ENCODE measurements at places on chromosomes 6 and 20.

GRCh38 chr6:43120944-43121913 lies 45.1 kb downstream of the PTK7 start:
- DNase-seq = no peak

- DNase-seq = no peak
Observed at GRCh38 chr6:44580901-44581300, 193.4 kb downstream of the CDC5L start.

GRCh38 chr6:33173535-33174180 lies 18.6 kb downstream of the COL11A2 start:
- no peak for DNase-seq

DNA sequence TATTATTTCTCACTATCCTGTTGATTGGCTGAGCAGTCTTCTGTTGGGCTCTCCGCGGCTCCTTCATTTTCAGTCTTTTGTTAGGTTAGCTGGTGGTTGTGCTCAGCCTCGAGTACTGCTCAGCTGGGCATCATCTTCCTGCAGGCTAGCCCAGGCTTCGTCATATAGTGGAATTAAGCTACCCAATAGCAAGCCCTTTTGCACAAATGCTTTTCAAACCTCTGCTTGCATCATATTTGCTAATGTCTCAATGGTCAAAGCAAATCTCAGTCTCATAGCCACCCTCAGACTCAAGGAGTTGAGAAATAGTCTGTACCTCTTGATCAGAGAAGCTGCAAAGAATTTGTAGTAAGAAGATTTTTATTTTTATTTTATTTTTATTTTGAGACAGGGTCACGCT lies 23.7 kb downstream of the STX11 start:
- no peak for DNase-seq

GRCh38 chr6:170490259-170490658 lies 62.8 kb downstream of the PSMB1 start:
- no peak for DNase-seq

DNA sequence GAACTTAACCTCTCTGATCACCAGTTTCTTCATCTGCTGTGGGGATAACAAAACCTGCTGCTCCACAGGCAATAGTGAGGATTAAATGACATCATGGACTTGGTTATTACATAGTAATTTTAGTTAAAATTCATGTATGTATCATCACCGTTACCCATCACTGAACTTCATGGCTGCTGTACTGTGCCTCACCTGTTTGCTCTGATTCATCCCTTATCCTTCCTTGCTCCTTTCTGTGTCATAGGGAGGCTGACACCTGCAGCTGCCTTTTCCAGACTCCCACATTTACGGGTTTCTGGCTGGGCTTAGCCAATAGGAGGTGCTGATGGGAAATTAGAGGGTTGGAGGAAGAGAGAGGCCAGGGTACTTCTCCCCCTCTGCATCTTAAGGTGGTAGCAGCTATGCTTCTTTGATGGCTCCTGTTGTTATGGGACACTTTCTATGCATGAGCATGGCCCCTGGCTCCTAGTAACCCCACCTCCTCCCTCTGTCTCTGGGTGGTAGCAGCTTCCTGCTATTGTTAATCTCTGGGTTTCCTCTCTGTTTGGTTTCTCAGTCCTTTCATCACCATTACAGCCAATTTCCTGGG lies 332.1 kb downstream of the DHX35 start:
- DNase-seq = no peak

GRCh38 chr20:45340236-45340847 lies 7.9 kb downstream of the SDC4 start:
- no peak for DNase-seq

GRCh38 chr6:47235421-47235820 lies 74.3 kb downstream of the TNFRSF21 start:
- no peak for DNase-seq

- DNase-seq = no peak
Observed at GRCh38 chr20:43911066-43911465, 3.6 kb upstream of the TOX2 start.

DNA sequence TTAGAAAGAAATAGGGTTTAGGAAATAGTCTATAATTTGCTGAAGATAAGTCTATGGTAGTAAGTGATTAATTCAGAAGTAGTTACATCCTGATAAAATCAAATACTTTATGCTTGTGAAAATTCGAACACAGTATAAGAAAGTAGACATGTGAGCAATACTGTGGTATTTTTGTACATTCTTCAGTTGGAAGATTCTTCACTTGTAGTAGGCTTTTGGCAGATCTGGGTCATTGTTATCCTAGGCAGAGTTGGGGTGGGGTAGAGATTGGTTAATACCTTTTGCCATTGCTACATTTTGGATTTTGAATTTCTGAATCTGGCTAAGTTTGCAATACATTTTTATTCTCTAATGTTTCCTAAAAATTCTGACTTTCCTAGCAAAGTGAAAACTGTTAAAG lies 197.5 kb downstream of the BCKDHB start:
- DNase-seq = no peak

DNA sequence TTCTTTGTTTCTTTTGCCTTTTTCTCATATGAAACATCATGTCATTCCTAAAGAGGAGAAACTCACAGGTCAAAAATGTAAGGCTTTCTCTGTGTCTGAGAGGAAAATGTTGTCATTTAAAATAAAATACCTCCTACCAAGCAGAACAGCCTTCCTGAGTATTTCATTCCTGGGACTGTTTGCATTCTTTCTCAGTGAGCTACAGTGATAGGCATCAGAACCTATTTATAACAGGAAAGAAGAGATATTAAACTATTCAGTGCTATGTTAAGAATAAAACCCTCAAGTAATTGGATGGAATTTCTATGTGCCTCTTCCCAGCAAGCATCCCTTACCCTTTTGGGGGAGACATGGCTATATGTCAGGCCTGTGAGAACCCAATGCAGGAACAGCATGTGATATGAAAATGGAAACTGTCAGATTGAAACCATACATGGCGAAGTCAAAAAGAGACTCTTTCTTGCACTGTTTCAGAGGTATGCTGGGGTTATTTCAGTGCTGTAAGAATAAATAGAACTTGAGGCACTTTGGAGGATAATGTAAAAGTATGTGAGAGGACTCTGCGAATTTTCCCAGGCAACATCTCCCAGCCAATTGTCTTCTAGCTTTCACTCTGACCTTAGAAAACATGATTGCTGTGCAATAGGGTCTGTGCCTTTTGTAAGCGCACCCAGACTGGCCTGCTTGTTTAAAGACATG lies 133.8 kb upstream of the CCN2 start:
- no peak for DNase-seq

DNA sequence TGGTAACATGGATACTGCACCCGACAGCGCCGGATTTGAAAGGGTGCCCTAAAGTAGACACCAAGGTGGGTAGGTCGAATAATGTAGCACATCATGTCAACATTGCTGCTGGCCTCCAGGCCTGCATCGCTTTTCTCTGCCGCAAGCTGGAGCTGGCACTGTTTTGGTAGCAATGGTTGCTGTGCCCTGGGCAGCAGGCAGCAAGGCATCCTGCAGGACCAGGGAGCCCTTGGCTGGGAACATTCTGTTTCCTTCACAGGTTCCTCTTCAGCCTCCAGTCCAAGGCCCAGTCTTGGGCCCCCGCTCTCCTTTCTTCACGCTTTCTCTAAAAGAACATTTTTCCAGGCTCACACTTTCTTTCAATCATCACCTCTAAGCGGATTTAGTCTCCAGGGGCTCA lies 365.8 kb upstream of the JARID2 start:
- no peak for DNase-seq

DNA sequence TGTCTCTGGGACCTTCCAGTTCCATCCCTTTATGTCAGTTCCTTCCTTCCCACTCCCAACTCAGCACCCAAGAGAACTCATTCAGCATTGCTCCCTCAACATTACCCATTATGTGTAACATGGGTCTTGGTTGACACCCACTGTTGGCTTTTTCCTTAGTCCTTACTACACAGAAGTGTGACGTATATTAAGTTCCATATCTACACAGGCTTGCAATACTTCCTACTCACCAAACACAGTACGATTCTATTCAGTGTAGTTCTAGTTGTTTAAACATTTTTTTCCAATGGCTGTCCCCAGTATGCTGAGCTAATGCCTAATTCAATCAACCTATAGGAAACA lies 37.7 kb downstream of the ARHGAP18 start:
- no peak for DNase-seq
